ENCODE measurements at places on chromosomes 4 and X.

DNA sequence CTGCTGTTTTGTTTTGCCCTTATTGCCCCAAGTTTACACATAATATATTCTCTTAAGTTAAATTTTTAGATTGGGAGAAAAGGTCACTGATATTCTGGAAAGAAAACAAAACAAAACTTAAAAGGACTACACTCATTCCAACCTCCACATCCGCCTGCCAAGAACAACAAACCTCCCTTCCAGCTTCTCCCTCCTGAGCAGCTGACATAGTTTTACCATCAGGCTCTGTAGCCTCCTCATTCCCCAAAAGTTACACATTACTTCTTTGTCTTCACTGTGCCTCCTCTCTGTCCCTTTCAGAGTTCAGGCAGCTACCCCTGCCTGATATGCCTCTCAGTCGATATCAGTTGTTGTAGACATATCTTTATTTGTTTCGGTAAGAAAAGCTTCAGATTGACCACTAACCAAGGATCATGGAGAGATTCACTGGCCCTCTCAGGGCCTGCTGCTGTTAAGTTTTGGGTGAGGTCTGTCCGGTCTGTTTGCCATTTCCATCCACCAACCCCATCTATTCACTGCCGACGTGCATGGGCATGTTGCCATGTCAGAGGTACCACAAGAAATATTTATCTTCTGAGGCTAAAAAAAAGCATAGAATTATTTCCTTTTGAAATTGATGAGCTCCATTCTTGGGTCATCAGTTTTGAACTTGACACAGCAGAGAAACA, 164.1 kb downstream of the GASK1B start:
- no peak for DNase-seq

- DNase-seq: no peak
Observed at GRCh38 chrX:142483965-142484364, 278.9 kb upstream of the MAGEC2 start.

DNA sequence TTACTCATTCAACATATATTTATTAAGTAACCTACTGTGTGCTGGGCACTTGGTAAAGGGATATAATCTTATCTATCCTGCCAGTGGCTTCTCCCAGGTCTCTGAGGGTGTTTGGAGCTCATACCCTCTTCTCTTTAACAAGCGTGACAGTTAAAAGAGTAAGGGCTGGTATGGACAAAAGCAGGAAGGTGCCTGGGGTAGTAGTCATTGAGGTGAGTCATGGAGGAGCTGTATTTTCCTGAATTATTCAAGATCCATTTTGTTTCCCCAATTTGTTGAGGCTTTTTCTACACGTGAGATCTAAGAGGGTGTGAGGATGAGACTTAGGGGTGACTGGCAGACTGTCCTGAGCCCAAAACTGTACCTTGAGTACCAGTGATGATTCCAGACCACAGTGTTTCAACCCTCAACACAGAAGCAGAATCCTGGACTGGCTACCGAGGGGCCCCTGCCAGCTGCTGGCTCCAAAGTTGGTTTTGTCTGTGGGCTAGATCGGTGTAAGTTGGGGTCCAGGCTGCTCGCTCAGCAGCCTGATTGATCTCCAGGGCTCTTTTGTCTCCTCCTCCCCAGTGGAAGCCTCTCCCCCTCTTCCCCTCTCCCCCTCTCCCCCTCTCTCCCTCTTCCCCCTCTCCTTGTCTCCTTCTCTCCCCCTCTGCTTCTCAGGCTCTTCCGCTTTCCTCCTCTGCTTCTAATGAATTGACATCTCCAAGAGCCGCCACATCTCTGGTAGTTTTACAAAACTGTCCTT, at the start of gene DRP2:
DRP2 (plus strand) TSS at position 671 of the 748 bp plus-strand sequence. CDS start 11,862 bp downstream, outside the sequence.
- no peak for DNase-seq

GRCh38 chr4:69591364-69591763, 48.1 kb downstream of the UGT2A2 start:
- no peak for DNase-seq

DNA sequence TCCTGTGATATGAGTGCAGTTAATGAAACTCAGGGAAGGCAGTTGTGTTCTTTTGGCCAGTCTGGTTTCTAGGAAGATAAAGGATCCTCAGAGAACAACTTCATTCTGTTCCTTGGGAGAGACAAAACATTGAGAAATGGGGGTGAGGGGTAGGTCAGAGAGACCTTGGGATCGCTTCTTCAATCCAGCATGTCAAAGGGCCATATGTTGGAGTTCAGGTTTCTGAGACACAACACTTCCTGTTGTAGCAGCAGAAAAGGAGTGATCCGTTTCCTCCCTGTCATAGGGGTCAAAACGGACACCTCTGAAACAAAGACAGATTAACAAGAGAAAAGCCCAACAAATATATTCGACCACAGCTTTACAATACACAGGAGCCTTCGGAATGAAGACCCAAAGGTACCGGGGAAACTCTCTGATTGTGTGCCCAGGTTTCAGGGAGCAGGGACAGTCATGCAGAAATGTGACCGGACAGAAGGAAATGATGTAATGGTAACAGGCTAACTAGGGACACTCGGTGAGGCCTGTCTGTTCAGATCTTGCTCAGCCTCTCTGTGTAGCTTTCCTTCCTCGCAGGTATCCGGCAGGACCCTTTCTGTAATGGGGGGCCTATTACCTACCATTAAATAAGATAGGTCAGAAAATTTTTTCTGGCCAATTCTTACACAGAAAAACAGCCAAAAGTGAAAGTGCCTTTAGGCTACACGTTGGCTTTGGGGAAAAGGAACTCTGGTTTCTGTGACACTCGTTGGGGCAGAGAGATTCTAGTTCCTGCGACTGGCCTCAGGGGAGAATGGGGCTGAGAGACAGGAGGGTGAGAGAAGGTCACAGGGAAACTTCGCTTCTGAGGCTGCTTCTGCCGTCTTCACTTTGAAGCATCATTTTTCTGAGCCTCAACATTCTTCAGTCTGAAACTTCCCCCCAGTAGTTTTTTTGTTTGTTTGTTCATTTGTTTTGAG, 103.3 kb upstream of the TLR3 start:
- DNase-seq: peak; percentile 2

DNA sequence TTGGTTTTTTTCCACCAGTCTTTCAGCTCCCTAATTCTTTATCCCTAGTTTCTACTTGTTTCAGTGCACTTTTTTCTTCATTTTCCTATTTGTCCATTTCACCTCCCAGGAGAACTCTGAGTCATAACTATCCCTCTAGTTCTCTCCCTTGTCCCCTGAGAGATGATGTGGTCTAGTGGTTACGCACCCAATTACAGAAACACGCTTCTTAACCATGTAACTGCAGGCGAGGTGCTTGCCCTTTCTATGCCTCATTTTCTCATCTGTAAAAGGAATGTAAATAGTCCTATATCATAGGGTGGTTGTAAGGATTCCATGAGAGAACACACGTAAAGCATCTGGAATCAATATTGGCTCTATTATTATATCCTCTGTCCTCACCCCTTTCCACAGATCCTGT, 8.8 kb upstream of the GRPR start:
- DNase-seq: no peak

DNA sequence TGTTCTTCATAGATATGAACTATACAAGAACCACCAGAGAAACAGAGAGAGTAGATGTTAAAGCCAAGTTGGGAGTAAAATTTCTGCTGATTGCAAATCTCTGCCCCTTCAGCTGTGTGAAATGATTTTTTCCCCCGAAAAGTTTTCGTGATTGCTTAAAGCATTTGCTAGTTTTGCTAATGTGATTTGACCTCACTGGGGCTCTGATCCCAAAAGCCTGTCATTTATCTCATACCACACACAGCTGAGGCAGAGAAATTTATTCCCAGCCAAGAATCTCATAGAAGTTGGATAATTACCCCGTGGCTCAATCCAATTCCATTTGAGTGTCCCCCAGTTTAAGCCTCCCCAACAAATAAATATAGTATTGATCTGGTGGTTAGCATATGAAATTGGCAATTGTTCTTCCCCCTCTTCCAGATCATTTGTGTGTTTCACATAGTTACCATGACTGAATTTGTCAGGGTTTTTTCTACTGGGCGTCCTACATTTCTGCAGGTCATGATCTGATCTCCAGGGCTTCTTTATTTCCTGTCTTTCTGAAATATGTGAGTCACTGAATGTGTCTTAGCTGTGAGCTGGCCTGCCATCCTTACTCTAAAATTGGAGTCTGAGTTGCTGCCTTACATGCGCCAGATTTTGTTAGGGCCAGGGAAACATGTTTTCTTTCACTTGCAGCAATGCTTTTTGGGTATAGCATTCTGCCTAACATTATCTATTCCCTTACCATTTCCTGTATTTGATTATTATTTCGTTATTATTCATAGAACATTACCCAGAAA, 167.5 kb upstream of the FRMPD4 start:
- DNase-seq: no peak

DNA sequence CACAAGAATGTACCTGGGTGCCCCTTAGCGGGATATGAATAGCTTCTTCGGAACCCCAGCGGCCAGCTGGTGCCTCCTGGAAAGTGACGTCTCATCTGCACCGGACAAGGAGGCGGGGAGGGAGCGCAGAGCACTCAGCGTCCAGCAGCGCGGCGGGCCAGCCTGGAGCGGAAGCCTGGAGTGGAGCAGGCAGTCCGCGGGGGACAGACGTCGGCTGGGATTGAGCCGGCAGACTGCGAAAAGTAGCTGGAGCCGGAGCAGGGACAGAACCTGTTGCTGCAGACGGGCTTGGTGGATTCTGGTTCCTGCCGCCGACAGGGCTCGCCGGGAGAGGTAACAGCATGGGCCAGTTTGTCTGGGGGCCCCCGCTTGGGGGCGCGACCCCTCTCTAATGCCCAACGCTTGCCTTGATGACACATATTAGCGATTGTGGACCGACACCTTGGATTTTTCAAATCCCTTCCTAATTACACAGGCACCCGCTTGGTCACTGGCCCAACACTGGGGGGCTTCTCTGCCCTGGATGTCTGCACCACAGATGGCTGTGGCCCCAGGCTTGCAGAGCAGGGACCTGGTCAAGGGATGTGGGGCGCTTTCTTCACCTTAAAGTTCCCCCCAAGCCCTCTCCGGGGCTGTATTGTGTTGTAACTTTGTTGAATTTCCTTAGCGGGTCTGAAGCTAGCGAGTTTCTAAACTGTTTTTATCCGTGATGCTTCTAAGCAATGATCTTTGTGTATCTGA, at the start of gene NPFFR2:
NPFFR2 (plus strand) TSS at position 133 of the 741 bp plus-strand sequence. CDS start 96,592 bp downstream, outside the sequence.
- DNase-seq: no peak

GRCh38 chr4:7415927-7416686, 18.6 kb downstream of the PSAPL1 start:
- no peak for DNase-seq

DNA sequence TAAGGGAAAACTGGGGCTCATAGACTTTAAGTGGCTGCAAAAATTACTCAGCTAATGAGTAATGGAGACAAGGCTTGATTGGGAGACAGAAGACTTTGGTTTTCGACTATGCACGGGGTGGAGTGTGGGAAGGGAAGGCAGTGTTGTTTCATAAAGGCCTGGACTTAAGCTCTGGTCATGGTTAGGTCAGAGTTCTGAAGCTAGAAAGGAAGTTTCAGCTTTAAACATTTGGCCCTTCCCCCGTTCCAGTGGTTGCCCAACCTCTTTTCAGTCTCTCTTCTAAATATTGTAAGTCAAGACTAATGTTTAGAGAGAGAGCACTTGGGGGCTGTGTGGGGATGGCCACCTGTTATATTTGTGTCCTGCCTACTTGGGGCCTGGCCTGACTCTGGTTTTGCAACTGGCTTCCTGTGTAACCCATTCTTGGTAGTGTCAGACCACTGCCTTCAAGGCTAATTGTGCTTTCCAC, 21.0 kb downstream of the MSN start:
- no peak for DNase-seq

DNA sequence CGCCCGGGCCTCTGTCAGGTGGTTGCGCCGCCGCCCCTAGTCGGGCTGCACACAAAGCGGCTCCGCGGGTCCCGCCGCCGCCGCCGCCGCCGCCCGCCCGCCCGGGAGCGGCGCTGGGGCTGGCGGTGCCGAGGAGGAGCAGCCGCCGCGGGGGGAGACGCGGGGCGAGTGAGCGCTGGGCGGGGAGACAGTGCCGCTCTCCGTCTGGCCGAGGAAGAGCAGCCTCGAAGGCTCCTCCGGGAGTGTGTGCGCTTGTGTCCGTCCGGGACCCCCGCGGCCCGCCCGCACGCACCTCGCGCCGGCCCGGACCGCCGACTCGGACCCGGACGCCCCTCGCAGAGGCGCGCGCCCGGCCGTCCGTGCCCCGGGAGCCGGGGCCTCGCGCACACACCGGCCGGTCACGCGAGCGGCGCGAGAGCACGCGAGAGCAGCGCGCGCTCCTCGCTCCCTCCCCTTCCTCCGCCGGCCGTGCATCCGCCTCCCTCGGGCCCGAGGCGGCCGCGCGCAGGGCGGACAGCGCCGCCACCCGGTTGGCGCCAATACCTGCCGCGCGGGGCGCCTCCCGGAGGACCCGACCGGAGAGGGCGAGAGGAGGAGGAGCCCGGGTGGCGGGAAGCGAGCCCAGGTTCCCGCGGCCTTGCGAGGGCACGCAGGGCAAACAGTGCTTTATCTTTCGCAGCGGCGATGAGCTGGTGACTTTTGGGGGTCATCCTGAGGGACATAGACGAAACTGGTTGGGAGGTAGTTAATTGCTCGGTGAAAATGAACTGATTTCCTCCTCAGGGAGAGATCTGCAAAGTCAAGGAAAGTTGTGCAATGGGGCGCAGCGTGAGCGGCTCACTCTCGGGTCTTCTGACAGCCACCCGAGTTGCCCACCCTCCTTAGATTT, at the start of gene PDS5A:
PDS5A (minus strand) TSS at position 423 of the 889 bp plus-strand sequence. CDS start 1,334 bp downstream, outside the sequence.
- DNase-seq: peak; percentile 93

DNA sequence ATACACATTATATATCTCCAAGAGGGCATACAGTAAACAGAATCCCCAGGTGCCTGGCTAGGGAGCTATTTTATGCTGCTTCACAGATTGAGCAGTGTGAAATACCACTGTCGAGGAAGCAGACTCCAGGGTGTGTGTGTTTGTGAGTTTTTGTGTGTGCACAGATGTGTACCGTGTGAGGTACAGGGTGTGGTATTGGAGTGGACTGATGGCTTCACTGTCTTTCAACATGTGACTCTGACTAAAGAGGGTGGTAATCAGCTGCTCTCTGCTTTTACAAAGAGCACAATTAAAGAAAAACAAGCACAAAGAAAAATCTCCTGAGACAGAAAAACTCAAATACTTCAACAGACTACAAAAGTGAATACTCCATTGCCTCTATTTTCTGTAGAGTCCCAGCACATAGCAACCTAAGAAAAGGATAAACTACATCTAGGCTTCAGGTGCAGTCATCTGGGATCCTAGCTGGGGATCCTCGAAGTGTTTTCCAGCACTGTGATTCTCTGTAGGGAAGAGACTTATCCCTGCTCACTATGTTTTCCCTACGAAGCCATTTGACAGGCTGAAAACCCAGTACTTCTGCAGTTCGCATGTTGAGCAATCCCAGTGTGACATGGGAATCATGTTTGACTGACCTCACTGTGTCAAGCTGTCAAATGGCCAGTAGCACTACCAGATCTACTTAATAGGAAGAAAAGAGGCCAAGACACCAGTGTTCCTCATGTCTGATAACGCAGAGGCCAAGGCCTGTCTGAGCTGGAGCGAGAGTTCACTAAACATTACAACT, 100.3 kb downstream of the CDS1 start:
- DNase-seq: no peak

All from KBM-7 (cell line).